Fibroblast of skin of left biceps (primary cell): ENCODE measurements at places on chromosomes 3 and 15.

- DNase-seq: no peak
Observed at GRCh38 chr15:28289694-28290463, 32.1 kb downstream of the HERC2 start.

DNA sequence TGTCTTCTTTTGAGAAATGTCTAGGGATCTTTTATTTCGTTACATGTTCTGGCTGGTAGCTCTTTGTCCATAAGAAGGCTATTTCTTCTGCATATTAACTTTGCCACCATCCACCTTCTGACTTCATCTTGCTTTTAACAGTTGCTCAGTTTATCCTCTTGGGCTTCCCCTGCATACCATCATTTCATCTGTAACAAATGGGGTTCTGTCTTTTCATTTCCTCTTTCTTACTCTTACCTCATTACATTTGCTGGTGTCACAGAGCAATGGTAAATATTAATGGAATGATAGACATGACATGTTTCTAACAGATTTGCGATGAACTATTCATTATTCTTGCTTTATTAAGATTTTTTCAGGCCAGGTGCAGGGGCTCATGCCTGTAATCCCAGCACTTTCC, 62.4 kb downstream of the GASK1A start:
- DNase-seq: no peak

GRCh38 chr3:100777271-100777670, 68.0 kb downstream of the TFG start:
- DNase-seq: peak; percentile 31

GRCh38 chr3:184567946-184568559, 6.5 kb downstream of the EPHB3 start:
- DNase-seq: no peak

DNA sequence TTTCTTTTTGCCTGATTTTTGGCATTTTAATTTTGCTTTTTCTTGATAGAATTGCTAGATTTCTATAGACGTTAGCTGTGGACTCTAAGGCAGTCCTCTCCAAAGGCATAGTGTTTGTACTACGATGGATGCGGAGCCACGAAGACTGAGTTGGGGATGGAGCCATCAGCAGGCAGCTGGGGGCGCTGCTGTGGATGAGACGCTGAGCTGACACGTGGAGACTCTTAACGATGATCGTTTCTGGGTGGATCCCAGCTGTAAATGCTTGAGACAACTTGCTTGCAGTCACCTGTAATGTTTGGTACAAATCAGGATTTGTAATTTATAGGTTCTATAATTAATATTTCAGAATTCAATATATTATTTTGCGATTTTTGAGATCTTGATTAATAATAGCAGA, 13.3 kb upstream of the PPP1R2 start:
- DNase-seq: no peak
